Activated naive CD8-positive, alpha-beta T cell treated with anti-CD3 and anti-CD28 coated beads, Interleukin-2, amount 50 U/mL, for 24 hours (primary cell): ENCODE measurements at places on chromosomes 5 and 9.

GRCh38 chr5:107610798-107611197 lies 59.9 kb downstream of the EFNA5 start:
- DNase-seq = no peak

DNA sequence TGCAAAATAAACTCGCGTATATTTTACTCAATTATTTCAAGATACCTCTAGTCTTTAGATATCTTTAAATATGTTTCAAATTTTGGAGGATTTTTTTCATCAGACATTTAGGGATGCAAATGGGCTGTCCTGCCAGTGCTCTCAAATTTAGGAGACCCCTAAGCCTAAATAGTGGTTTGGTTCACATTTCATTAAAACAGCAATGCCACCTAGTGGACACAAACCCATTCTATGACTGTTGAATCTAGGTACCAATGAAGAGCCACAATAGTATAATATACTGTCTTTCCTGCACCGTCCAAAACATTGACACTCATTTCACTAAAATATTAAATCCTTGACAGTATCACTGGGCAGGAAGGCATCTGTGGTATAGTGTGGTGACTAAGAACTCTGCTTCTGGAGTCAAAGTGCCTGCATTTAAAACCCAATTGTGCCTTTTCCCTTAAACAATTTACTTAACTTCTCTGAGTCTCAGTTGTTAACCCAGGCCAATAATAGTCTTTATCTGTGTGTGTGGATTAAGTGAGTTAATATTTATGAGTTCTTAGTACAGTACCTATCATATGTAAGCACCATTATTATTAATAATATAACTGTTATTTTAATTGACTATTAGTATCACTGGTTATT lies 148.0 kb downstream of the RORB start:
- no peak for DNase-seq

- no peak for DNase-seq
Observed at GRCh38 chr9:74458832-74459231, 38.3 kb upstream of the RORB start.

- DNase-seq = no peak
Observed at GRCh38 chr5:96140084-96140483, 178.4 kb upstream of the ELL2 start.

- DNase-seq = no peak
Observed at GRCh38 chr5:149386166-149386565, 7.1 kb upstream of the IL17B start.

DNA sequence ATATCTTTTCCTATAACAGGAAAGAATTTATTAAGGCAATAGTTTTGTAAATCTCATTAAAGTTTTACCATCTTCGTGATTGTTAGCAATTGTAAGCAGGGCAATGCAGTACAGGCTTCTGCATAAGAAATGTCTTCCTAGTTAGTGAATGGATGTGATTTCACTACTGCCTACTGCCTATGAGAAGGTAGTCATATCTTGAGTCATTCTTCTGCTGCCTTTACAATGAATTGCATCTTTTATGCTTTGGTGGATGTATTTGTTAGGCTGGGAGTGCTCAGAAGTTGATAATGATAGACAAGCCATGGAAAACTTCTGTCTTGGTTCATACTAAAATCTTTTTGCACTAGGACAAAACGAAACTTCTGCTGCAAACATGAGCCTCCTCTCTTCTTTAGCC lies 128.0 kb downstream of the ADAMTSL1 start:
- no peak for DNase-seq

GRCh38 chr5:150338546-150338945 lies 19.0 kb upstream of the TCOF1 start:
- no peak for DNase-seq

DNA sequence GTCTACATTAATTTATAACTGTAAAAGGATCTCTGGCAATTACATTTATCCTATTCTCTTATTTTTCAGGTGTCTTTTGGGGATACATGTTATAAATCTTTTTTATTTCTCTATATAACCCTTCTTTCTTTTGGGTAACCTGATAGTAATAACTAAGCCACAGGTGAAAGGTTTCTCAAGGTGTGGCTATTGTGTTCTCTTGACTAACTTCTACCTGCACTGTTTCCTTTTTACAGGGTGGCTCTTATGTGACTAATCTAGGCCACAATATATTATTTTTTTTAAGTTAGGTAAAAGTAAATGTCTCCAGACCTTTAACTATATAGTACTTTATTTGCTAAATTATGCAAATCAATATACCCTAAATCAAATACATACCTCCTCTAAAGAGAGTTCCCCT lies 193.2 kb downstream of the EFNA5 start:
- no peak for DNase-seq

DNA sequence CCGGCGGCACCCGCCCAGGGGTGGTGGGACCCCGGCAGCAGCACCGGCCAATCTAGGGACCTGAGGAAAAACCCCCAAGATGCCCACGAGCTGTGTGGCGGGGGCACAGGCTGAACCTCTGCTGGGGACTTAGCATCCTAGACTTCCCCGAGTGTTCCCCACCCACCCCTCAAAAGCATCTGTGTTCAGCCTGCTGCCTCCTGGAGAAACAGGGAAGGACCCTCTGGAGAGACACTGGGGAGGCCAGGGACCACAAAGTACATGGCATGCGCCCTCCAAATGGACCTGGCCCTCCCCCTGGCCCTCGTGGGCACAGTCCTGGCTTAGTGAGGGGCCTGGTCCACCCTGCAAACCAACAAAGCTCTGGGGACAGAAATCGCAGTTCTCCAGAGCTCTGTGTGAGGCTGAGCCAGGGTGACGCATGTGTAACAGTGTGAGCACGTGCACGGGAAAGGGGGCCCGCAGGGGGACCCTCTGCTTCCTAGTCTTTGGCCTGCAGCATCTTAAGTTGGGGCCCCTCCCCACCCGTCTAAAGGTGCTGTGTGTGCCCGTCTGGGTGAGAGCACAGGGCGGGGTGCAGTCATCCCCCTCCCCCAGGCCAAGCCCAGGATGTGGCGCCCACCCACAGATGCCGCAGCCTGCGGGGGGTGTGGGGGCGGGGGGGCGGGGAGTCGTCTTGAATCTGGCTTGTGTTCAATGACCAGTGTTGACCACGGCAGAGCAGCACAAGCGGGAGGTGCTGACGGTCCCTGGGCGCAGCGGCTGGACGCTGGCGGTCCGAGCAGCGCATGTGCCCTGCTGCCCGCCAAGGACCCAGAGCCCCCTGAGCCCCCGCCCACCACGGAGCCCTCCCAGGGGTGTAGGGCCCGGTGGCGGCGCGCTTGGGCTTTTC lies 672 bp upstream of the KCNT1 start:
- peak; percentile 18 for DNase-seq

GRCh38 chr5:73997960-73998359 lies 372.0 kb downstream of the ARHGEF28 start:
- DNase-seq = no peak

- peak; percentile 28 for DNase-seq
Observed at GRCh38 chr9:134770972-134771971, 109.3 kb upstream of the FCN2 start.

- no peak for DNase-seq
Observed at GRCh38 chr5:69468631-69469030, 24.0 kb upstream of the OCLN start.

DNA sequence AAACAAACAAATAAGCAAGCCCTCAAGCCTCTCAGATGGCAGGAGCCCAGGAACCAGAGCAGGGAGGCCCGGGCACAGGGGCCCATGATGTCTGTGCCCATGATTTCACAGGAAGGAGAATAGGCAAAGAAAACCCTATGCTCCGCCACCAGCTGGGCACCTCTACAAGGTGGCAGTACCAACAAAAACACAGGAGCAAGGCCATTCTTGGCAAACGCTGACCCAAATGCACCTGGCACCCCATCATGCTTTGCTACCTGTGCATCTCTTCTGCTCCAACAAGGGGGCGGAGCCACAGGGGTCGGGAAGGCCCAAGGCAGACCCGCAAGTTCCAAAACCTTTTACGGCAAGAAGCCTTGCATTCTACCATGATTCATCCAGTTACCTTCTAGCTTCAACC lies 3.1 kb downstream of the BRD3 start:
- DNase-seq = no peak

DNA sequence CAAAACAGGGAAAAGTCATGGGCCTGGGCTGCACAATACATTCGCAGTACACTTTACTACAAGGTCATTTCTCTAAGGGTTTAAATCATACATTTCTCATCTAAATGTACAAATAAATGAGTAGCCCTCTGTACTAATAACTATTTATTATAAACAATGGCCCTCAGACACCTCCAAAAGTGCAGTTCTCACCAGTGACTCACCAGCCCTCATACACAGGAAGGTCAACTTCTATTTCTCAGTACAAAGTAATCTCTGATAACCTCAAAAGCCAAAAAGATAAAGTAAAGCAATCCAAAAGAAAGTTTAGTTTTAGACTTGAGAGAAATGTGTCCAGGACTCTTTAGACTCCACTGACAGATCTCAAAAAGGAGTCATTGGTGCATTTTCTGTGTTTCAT lies 1258.1 kb upstream of the CDH6 start:
- no peak for DNase-seq

GRCh38 chr5:122259995-122260394 lies 52.0 kb upstream of the SNCAIP start:
- no peak for DNase-seq

GRCh38 chr5:88657136-88657535 lies 225.8 kb downstream of the MEF2C start:
- DNase-seq = no peak

DNA sequence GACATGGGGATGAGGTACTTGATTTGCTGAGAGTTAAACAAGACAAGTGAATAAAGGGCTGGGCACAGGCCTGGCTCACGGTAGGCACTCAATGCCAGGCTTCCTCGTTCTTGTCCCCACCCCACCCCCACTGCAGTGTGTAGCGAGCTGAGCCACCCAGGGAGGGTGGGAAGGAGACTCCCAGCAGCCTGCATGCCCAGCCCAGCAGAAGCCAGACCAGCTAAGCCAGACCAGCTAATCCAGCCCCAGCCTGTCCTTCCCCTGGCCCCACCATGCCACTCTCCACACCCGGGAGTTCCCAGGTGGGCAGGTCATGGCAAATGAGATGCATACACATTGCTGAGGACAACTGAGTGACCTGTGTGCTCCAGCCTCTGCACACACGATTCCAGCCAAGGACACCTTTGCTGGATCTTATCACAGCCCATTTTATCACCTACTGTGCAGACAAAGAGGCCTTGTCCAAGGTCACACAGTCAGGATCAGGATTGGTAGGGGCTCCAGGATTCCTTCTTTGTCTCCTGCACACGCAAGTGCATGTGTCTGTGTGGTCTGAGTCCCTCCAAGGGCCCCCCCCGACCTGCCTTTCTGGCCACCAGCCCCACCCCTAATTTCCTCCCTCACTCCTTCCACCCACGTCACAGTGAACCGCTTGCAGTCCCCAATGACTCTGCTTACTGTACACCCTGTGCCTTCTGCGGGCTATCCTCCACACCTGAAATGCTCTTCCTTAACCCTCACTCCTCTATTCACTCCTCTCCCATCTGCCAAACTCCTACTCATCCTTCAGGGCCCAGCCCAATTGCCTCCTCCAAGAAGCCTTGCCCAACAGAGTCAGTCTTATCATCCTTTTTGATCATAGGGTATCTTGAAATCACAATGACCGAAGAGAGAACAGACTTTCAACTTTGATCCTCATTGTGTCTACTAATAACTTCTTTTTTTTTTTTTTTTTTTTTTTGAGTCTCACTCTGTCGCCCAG lies 26.6 kb downstream of the DUSP1 start:
- no peak for DNase-seq

- no peak for DNase-seq
Observed at GRCh38 chr5:8157320-8157822, 288.4 kb downstream of the MTRR start.

- DNase-seq = peak; percentile 69
Observed at GRCh38 chr5:172984244-172984953, 828 bp downstream of the ATP6V0E1 start.

- no peak for DNase-seq
Observed at GRCh38 chr5:98535901-98536300, 237.6 kb upstream of the RGMB start.

DNA sequence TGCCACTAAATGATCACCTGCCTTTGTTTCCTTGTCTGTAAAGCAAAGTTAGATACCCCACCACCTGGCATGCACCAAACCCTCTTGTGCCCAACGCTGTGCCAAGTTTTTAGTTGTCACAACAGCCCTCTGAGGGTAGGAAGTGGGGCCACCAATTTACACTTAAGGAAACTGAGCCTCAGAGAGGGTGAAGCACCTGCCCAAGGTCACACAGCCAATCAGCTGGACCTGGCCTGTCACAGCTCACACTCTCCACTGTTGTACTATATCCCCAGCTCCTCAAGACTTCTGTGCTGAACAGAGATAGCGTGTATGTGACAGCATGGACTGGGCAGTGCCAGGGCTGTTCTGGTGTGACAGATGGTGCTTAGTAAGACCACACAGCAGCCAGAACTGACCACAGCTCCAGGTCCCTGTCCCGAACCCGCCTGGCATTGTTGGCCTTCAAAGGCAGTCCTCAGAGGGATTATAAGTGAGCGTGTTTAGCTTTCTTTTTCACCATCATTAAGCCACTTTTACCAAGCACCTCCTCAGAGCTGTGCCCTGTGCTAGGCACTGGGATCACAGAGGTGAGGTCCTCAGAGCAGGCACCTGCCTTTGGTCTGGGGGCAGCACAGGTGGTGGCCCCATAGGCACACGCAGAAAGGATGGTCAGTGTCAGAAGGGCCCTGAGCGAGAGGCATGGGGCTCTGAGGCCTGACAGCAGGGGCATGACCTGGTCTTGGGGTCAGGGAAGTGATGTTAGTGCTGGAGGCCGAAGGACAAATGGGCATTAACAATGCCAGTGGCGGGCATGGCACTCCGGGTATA lies 71.1 kb downstream of the COL27A1 start:
- no peak for DNase-seq

DNA sequence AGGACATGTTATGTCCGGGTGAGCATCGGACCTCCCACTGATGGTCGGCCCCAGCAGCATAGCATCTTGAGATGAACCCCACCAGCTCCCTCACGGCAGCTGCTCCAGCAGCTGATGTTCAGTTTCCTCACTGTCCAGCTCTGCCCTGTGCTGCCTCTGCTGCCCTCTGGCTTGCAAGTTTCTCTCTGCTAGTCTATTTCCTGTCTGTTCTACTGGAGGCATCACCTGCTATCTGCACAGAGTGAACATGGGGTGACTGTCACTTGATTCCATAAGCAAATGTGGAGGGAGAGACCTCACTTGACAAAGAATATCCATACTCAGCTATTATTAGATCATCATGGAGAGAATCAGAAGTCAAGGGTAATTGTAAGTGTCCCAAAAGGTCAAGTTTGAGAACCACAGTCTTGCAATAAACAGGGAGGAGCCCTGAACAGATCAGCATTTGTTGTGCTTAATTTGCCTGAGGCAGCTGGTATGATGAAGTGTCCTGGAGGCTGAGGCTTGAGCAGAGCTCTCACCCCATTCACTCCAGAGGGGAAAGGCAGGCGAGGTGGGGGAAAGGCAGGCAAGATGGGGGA lies 702.8 kb downstream of the SEMA5A start:
- no peak for DNase-seq

- no peak for DNase-seq
Observed at GRCh38 chr9:19830796-19831195, 42.0 kb upstream of the SLC24A2 start.
